ENCODE measurements at places on chromosomes 3 and 15. TPM values are rescaled to one million over a fixed set of nuclear protein-coding genes. Genes with fewer than 3 reads are reported as not detected.

The GABRB3 gene
- total RNA-seq = not detected

The LRRN1 gene
- total RNA-seq = 0.35 TPM

The LRRC2 gene
- 0.43 TPM for total RNA-seq

The GASK1A gene
- total RNA-seq = not detected

The EXD1 gene
- not detected for total RNA-seq

The EXOG gene
- total RNA-seq = 17.8 TPM

The RYR3 gene
- total RNA-seq = not detected

The SLC51A gene
- not detected for total RNA-seq

The TMEM108 gene
- not detected for total RNA-seq

The ANKRD28 gene
- 56.6 TPM for total RNA-seq

The ATXN7 gene
- total RNA-seq = 59.5 TPM

The ZBTB47 gene
- total RNA-seq = 1.1 TPM

The AMT gene
- 3.5 TPM for total RNA-seq

The XCR1 gene
- total RNA-seq = not detected

The REC114 gene
- total RNA-seq = not detected

Data from activated CD4-positive, alpha-beta memory T cell treated with anti-CD3 and anti-CD28 coated beads, Interleukin-2, amount 10 ng/mL, durations not matched to agents 7 days and 5 days (primary cell).